ENCODE measurements at places on chromosomes 1 and 21.

DNA sequence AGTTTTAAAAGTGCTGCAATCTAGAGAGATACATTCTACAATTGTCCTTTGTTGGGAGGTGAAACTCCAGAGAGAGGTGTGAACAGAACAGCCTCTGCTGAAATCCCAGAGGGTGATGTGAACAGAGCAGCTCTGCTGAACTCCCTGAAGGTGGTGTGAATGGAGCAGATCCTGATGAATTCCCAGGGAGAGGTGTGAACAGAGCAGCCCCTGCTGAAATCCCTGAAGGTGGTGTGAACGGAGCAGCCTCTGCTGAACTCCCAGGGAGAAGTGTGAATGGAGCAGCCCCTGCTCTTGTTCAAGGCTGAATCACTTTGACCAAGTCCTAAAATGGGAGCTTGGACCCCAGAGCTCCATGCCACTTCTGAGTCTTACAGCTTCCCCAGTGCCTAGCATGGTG lies 94.7 kb downstream of the LACTBL1 start:
- DNase-seq: no peak

DNA sequence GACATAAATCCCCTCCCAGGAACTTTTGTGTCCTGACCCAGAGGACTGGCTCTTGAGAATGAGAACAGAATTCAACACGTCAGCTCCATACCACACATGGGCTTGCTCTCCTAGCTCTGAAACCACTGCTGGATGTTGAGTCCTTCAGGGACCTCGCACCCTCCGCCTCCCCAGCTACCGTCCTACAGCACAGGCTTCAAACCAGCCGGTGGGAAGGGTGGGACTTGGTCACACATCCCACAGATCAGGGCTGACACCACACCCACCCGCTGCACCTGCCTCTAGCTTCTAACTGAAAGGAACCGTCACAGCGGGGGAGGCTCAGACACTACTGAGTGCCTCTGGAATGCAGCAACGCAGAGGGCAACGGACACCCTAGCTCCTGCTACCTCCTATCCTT lies 24.0 kb downstream of the MRAP start:
- DNase-seq: no peak

DNA sequence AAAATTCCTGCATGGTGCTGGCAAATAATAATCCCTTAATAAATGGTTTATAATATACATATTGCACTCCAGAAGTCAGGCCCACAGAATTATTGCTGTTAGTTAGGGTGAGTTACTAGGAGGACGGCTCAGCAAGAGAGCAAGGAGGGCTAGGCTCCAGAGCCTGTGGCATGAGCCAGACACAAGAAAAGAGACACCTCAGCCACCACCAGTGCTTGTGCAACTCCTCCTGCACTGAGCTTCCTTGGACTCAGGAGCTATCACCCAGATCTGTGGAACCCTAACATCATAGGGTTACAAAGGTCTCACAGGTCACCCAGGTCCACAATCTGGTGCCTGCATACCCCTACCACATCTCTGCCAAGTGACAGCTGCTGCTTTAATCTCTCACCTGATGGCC lies 12.8 kb upstream of the LRRC8D start:
- no peak for DNase-seq

- DNase-seq: peak; percentile 33
Measured at GRCh38 chr1:242523719-242524570, 552 bp downstream of the PLD5 start.

DNA sequence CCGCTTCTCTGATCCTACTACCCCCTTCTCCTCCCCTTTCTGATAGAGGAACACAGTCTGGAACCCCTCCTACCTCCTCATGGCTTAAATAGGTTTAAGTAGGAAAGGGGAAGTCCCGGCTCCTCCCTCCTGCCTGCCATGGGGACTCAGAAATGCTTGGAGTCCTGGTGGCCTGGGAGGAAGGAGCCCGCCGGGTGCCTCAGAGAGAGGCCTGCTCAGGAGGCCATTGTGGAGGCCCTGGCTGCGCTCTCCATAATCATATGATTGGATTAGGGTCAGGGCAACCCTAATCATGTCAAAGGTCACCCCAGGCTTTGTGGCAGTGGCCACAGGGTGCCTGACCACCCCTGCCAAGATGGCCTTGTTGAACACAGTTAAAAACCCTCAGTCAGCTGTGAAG lies 29.0 kb downstream of the WNT3A start:
- DNase-seq: peak; percentile 22

DNA sequence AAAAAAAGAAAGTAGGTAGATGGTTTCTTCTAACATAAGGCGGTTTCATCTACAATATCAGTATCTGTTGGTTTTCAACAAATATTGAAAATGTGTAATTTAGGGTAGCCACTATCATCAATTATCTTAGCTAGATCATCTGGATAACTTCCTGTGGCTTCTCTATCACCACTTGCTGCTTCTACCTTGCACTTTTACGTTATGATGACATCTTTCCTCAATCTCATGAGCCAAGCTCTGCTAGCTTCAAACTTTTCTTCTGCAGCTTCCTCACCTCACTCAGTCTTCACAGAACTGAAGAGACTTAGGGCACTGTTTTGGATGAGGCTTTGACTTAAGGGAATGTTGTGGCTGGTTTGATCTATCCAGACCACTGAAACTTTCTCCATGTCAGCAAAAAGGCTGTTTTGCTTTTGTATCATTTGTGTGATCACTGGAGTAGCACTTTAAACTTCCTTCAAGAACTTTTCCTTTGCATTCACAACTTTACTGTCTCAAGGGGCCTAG lies 144.9 kb upstream of the HP1BP3 start:
- peak; percentile 33 for DNase-seq

- no peak for DNase-seq
Measured at GRCh38 chr1:17545356-17545755, 5.9 kb downstream of the ARHGEF10L start.

- no peak for DNase-seq
Measured at GRCh38 chr1:23129846-23130245, 38.8 kb downstream of the LUZP1 start.

- DNase-seq: no peak
Measured at GRCh38 chr21:15947677-15948076, 217.9 kb downstream of the USP25 start.

- DNase-seq: no peak
Measured at GRCh38 chr1:247288341-247288740, 32.5 kb downstream of the VN1R5 start.

- no peak for DNase-seq
Measured at GRCh38 chr1:39110882-39111281, 84.7 kb downstream of the NDUFS5 start.

DNA sequence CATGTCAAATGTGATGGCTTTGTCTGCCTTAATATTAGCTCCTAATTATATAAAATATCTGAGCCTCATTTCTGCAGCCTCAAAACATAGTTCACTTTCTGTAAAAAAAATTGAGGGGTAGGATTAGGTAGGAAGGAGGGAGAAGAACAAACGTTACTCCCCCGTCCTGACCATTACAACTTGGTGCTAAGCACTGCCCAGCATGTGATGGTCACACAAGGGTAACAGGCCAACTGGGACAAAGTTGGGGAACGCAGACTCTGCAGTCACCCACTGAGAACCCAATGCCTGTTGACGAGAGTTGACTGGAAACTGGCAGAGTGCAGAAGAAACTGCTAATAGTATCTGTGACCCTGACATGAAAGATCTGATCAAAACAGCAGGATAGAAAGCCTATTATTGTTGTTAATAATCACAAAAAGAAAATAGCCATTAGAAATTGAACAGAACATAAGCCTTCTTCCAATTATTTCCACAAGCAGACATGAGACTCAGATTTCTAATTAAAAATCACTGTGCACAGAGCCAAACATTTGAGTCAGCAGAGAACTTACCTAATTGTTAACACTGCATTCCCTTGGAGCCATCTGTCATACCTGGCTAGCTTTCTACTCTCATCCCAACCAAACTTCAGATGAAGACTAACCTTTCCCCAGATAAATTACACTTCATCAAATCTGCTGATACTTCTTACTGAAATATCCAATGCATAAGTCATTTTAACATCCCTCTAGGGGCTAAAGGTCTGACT lies 5.5 kb downstream of the SORT1 start:
- no peak for DNase-seq

DNA sequence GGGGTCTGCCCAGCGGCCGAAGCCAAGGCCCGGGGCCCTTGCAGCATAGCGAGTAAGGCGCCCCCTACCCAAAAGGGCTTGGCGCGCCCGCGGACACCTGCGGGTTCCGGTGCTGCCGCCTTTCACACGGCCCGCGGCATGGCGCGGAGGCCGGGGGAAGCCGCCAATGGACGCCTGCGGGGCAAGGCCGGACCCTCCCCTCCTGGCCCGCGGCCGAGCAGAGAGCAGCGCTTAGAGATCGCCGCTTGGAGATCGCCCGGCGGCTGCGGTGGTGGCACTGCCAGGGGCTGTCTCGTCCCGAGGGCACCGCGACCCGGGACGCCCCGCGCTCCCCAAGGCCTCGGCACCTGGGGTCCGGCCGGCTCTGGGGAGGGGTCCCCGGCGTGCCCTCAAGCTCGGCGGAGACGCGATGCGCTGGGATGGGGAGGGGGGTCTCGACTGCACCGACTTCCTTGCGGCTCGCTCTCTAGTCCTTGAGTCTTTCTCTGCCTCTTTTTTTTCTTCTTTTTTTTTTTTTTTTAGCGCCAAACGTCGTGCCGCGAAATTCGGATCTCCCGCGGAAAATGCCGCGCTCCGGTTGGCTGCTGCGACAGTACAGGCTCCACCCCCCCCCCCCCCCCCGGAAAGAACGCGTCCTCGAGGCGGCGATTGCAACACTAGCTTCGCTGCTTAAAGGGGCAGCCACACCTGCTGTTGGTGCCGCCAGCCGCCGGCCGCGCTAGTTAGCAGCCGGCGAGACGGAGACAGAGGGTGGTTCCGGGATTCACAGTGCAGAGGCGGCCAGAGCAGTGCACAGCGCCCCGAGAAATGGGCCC lies at the start of gene E2F2:
Gene E2F2 (minus strand): TSS at position 487 of the 815 bp plus-strand sequence. CDS start 440 bp downstream, at position 47.
- peak; percentile 96 for DNase-seq

- no peak for DNase-seq
Measured at GRCh38 chr1:12495725-12496124, 122.3 kb downstream of the DHRS3 start.

- no peak for DNase-seq
Measured at GRCh38 chr1:177964336-177964735, 5.5 kb downstream of the SEC16B start.

- DNase-seq: peak; percentile 38
Measured at GRCh38 chr1:20367116-20367585, 76.5 kb downstream of the VWA5B1 start.

GRCh38 chr1:59138402-59138801 lies 158.5 kb upstream of the FGGY start:
- DNase-seq: peak; percentile 51

GRCh38 chr1:69523461-69523860 lies 44.3 kb upstream of the LRRC7 start:
- no peak for DNase-seq

DNA sequence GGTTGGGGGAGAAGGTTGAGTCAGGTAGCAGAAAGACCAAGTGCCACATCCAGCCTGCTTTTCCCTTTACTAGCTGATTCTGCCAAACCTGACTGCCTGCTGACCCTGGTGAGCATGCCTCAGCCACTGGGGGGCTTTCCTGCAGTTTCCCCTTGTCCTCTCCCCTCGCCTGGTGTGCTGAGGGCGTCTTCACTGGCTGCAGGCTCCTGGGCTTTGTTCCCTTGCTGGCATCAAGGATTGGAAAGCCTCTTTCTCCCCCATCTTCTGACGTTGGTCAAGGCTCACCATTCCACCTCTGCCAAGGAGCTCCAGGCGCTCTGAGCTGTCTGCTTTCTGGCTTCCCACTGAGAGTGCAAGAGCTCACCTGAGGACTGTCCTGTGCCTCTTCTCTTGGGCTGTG lies 28.4 kb downstream of the MAN1C1 start:
- DNase-seq: no peak

DNA sequence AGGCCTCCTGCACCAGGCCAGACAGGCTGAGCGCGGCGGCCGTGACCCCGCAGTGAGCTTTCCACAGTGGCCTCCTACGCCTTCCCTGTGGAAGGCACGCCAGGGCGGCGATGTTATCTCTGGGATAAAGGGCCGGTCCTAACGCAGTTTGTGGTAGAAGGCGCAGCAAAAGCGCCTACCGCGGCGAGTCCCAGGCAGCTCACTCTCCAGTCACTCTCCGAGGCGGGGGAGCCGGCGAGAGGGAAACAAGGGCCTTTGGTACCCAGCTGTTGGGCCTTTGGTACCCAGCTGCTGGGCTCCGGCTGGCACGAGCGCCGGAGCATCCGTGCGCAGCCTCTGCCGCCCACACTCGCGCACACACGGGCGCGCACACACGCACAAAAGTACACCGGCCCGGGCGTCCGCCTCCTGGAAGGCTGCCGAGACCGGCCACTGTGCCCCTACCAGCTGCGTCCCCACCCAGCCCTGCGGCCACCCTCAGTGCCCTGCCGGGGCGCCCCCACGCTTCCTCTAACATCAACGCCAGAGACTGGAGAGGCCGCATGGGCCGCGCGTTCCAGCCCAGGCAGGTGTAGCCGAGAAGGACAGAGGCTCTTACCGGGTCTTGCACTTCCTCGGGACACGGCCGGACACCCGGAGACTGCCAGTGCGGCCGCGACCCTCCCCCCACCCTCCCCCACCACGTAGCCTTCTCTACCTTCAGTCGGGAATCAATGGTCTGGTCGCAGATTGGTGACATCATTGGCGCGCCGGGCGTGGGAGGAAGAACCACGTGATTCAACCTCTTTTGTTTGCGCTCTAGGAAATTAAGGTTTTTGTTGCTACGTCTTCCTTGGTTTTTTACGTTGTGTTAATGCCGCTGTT lies 19.5 kb upstream of the ADAR start:
- DNase-seq: peak; percentile 95
